ENCODE measurements at places on chromosomes 3 and 15.

GRCh38 chr3:68062926-68063325, 408.5 kb upstream of the SUCLG2 start:
- H3K4me3 ChIP-seq, result no peak overlapping the region
- no peaks in the 10 kb centered on the region for H3K36me3 ChIP-seq
- H3K27me3 ChIP-seq, result no peaks in the 10 kb centered on the region
- DNase-seq, result no peak
- H3K27ac ChIP-seq, result no peak overlapping the region
- no peaks in the 10 kb centered on the region for H3K4me1 ChIP-seq

DNA sequence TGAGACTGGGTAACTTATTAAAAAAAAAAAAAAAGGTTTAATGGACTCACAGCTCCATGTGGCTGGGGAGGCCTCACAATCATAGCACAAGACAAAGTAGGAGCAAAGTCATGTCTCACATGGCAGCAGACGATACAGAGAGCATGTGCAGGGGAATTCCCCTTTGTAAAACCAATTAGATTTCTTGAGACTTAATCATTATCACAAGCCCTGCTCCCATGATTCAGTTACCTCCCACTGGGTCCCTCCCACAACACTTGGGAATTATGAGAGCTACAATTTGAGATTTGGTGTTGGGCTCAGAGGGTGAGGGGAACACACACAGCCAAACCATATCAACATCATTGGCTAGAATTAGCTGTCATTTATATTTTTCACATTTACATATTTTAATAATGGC, 221.0 kb downstream of the RSRC1 start:
- no peak for DNase-seq
- H3K4me1 ChIP-seq, result no peaks in the 10 kb centered on the region
- no peak overlapping the region for H3K4me3 ChIP-seq
- H3K27ac ChIP-seq, result no peak overlapping the region
- no peaks in the 10 kb centered on the region for H3K36me3 ChIP-seq
- H3K27me3 ChIP-seq, result no peaks in the 10 kb centered on the region

DNA sequence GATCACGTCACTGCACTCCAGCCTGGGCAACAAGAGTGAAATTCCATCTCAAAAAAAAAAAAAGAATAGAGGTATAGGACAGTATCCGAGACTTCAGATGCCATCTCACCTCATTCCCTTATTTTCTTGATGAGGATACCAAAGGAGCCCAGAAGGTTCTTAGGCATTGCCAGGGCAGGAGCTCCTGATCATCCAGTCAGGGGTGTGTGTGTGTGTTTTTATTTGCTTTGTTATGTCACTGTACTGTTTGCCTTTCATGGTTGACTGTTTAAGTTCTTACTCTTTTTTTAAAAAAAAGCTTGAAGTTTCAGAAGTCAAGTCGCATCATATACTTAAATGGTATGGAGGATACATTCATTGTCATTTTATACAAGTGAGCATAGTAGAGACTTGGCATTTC, 140.0 kb upstream of the BHLHE40 start:
- H3K27me3 ChIP-seq, result no peaks in the 10 kb centered on the region
- no peak overlapping the region for H3K4me3 ChIP-seq
- no peak for DNase-seq

GRCh38 chr15:65330934-65331645, 26.6 kb downstream of the RNU5B-1 start:
- H3K4me3 ChIP-seq, result no peak overlapping the region
- H3K36me3 ChIP-seq, result no peaks in the 10 kb centered on the region
- no peaks in the 10 kb centered on the region for H3K4me1 ChIP-seq

DNA sequence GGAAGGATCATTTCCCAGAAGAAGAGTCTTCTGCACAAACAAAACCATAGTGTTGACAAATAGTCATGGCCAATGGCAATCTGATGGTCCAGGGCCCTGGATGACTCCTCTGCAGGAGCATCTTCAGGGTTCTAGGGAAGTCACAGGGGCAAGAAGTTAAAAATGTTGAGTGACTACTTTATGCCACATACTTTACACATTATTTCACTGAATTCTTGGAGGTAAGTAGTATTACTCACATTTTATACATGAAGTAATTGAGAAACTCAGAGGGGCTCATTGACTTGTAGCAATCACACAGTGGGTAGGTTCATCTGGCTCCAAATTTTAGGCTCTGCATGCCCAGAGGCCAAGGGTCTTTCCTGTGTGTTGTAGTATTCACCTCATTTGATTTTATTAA, 430.2 kb upstream of the MCTP2 start:
- H3K27ac ChIP-seq, result no peak overlapping the region
- no peaks in the 10 kb centered on the region for H3K4me1 ChIP-seq

DNA sequence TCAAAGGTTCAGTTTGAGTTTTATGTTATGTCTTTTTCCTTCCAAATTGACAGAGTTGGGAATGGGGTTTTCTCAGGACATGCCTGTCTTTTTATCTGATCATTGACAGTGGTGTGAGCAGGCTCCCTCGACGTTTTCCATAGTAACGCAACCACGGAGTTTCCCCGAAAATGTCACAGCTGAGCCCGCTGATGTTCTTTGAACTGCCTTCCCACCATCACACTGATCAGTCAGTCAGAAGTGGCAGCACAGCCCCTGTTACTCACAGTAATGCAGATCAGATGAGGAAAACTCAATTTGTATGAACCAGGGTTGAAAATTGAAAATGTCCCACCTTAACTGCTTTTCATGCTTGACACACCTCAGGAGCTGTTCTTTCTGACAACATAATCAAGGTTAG, 210.4 kb downstream of the NECTIN3 start:
- H3K4me1 ChIP-seq, result no peaks in the 10 kb centered on the region
- H3K36me3 ChIP-seq, result no peaks in the 10 kb centered on the region
- H3K27me3 ChIP-seq, result no peaks in the 10 kb centered on the region
- no peak for DNase-seq
- no peak overlapping the region for H3K27ac ChIP-seq
- H3K4me3 ChIP-seq, result no peak overlapping the region

DNA sequence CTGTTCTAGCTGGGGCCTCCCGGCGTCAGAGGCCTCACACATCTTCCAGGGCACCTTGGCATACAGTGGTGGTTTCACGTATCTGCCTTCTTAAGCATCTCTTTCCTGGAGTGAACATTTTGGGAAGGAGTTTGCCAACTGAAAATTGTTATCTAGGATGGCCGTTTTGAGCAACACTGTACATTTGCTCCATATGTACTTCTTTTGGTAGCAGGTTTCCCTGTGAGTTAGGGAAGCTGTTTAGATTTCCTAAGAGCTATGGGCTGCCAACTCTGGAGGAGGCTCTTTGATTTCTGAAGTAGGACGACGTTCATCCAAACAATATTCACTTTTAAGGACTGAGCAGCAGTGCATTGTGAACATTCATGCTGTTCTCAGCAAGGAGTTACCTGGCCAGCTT, 665.9 kb downstream of the SQOR start:
- no peak overlapping the region for H3K27ac ChIP-seq
- H3K4me1 ChIP-seq, result no peaks in the 10 kb centered on the region
- no peak overlapping the region for H3K4me3 ChIP-seq

DNA sequence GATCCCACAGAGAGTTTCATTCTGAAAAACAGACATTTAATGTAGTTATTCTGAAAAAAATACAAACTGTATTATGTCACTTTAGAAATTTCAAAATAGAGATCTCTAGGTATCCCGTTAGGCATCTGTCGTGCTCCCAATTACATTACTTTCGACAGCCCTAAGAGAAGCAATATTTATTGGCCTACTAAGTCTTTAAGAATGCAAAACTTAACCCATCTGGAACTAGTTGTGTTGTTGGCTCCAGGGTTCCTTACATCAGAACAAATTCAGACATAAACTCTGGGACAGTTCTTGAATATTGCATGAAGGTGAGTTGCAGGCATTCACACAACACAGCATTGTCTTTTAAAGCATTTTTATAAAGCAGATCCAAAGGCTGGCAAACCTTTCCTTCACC, 498.4 kb downstream of the FHIT start:
- no peak for DNase-seq
- no peaks in the 10 kb centered on the region for H3K27me3 ChIP-seq
- no peak overlapping the region for H3K27ac ChIP-seq

DNA sequence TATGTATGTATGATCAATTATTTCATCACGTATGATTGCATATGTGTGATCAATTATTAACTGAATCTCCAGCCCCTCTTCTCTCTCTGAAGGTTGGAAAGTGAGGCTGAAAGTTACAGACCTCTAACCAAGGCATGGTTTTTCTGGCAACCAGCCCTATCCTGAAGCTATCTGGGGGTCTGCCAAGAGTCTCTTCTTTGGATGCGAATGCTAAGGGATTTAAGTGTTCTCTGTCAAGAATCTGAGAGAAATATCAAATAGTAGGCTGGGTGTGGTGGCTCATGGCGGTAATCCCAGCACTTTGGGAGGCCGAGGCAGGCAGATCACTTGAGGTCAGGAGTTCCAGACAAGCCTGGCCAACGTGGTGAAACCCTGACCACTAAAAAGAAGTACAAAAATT, 8.1 kb downstream of the NKTR start:
- H3K4me1 ChIP-seq, result no peaks in the 10 kb centered on the region
- no peaks in the 10 kb centered on the region for H3K36me3 ChIP-seq
- no peaks in the 10 kb centered on the region for H3K27me3 ChIP-seq
- H3K27ac ChIP-seq, result no peak overlapping the region
- DNase-seq, result no peak

- no peaks in the 10 kb centered on the region for H3K36me3 ChIP-seq
- no peak overlapping the region for H3K27ac ChIP-seq
- H3K4me1 ChIP-seq, result peaks cover 3% of the 10 kb centered on the region
- no peak overlapping the region for H3K4me3 ChIP-seq
- DNase-seq, result peak; percentile 80
These were observed 4.5 kb downstream of the FAM131A start for GRCh38 chr3:184341925-184342324.

- H3K4me1 ChIP-seq, result no peaks in the 10 kb centered on the region
- H3K4me3 ChIP-seq, result no peak overlapping the region
- H3K36me3 ChIP-seq, result no peaks in the 10 kb centered on the region
- DNase-seq, result no peak
- no peak overlapping the region for H3K27ac ChIP-seq
These were observed 74.0 kb upstream of the LIPC start for GRCh38 chr15:58357529-58358476.

GRCh38 chr3:40752492-40752891, 227.7 kb downstream of the ZNF621 start:
- H3K36me3 ChIP-seq, result no peaks in the 10 kb centered on the region
- no peak overlapping the region for H3K27ac ChIP-seq
- no peaks in the 10 kb centered on the region for H3K27me3 ChIP-seq
- no peaks in the 10 kb centered on the region for H3K4me1 ChIP-seq
- DNase-seq, result no peak
- H3K4me3 ChIP-seq, result no peak overlapping the region

GRCh38 chr3:63870615-63871005, 6.9 kb downstream of the ATXN7 start:
- no peak overlapping the region for H3K27ac ChIP-seq
- DNase-seq, result no peak
- H3K4me1 ChIP-seq, result no peaks in the 10 kb centered on the region
- no peaks in the 10 kb centered on the region for H3K27me3 ChIP-seq

- no peaks in the 10 kb centered on the region for H3K36me3 ChIP-seq
- H3K27me3 ChIP-seq, result no peaks in the 10 kb centered on the region
- H3K4me3 ChIP-seq, result no peak overlapping the region
- H3K4me1 ChIP-seq, result no peaks in the 10 kb centered on the region
These were observed 43.7 kb downstream of the MECOM start for GRCh38 chr3:169619793-169620192.

DNA sequence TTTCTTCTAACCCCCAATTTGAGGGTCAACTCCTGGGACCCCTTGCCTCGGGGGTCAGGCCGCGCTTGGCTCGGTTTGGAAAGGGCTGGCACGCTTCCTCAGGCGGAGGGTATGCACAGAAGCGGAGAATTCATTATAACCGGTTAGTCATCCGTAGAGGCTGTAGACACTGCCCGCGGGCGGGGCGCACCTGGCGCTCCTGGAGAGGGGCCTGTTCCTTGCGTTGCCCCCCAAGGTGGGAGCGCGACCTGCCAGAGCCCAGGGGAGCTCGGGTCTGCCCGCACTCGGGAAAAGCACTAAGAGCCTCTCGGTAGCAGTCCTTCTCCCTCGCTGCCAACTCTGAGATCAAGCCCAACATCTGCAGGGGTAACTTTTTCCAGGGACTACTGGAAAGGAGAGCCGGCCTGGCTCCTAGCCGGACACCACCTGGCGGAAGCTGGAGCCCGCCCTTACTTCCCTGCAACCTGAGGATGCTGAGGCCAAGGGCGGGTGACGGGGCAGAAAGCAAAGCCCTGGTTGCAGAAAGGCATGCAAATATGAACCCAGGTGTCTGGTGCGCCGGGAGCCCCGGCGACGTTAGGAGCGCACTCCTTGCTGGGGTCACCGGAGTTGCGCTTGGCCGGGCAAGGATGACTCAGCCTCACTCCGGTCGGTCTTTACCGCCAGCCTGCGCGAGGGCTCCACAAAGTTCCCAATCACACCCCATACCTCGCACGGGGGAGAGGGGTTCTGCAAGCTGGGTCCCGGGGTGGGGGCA, 1.5 kb upstream of the CACNA2D3 start:
- H3K27ac ChIP-seq, result no peak overlapping the region
- H3K36me3 ChIP-seq, result no peaks in the 10 kb centered on the region
- DNase-seq, result no peak
- peak overlapping the region; percentile 59 for H3K4me3 ChIP-seq
- peaks cover 21% of the 10 kb centered on the region for H3K4me1 ChIP-seq
- H3K27me3 ChIP-seq, result no peaks in the 10 kb centered on the region

GRCh38 chr3:64805248-64805647, 117.4 kb upstream of the ADAMTS9 start:
- H3K4me3 ChIP-seq, result no peak overlapping the region
- no peak overlapping the region for H3K27ac ChIP-seq
- H3K27me3 ChIP-seq, result no peaks in the 10 kb centered on the region
- DNase-seq, result no peak
- H3K36me3 ChIP-seq, result no peaks in the 10 kb centered on the region
- H3K4me1 ChIP-seq, result no peaks in the 10 kb centered on the region

Measured in Peyer's patch (tissue), 4 donors.